Stimulated activated memory B cell treated with anti-CD40 and anti-IgM and Interleukin-4, amounts not matched to agents 10 μg/mL and 1 μg/mL and 100 μg/mL, for 72 hours (primary cell): ENCODE measurements at places on chromosomes 2 and 18.

GRCh38 chr2:215365184-215365658, 53.4 kb downstream of the ATIC start:
- no peak for ATAC-seq

DNA sequence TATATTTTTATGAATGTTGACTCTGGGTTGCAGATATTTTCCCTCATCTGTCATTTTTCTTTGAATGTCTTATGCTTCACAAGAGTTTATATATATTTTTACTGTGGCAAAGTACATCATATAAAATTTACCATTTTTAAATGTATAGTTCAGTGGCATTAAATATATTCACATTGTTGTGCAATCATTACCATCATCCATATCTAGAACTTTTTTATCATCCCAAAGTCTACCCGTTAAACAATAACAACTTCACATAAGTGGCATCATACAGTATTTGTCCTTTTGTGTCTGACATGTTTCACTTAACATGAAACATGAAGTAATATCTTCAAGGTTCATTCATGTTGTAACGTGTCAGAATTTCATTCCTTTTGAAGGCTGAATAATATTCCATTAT, 24.5 kb downstream of the RAB3GAP1 start:
- no peak for ATAC-seq

GRCh38 chr18:2529154-2529553, 42.2 kb downstream of the METTL4 start:
- ATAC-seq, result no peak

- no peak for ATAC-seq
Measured at GRCh38 chr2:50723286-50723938, 308.5 kb downstream of the NRXN1 start.

DNA sequence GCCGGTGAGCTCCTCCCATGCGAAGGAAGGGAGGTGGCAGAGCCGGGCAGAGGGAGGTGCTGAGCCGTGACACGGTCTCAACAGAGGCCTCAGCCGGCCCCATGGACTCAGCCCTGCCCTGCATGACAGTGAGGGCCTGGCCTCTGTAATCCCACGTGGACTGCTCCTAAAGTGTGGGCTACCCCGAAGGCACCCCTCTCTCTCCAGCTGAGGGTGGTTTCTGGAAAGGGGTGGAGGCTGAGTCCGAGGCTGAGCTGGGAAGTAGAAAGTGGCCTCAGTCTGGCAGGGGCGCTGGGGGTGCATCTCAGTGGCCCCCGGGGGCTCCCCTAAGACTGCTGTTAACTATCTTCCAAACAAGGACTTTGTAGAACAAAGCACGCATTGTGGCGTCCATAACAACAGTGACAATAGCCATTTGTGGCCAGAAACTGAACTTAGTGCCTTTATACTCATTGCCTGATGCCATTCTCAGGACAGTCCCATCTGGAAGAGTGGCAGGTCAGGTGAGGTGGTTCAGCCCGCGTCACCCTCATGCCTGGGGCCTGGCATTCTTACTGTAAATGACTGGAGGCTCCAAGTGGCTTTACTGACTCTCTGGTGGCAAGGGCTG, 192.4 kb downstream of the TWIST2 start:
- no peak for ATAC-seq
